Globus pallidus (tissue), 1 donor: ENCODE measurements at places on chromosomes 7 and 10.

GRCh38 chr7:106022193-106022821 lies 59.2 kb downstream of the CDHR3 start:
- no peak for DNase-seq

GRCh38 chr7:24820730-24821044 lies 63.4 kb upstream of the GSDME start:
- DNase-seq = no peak

DNA sequence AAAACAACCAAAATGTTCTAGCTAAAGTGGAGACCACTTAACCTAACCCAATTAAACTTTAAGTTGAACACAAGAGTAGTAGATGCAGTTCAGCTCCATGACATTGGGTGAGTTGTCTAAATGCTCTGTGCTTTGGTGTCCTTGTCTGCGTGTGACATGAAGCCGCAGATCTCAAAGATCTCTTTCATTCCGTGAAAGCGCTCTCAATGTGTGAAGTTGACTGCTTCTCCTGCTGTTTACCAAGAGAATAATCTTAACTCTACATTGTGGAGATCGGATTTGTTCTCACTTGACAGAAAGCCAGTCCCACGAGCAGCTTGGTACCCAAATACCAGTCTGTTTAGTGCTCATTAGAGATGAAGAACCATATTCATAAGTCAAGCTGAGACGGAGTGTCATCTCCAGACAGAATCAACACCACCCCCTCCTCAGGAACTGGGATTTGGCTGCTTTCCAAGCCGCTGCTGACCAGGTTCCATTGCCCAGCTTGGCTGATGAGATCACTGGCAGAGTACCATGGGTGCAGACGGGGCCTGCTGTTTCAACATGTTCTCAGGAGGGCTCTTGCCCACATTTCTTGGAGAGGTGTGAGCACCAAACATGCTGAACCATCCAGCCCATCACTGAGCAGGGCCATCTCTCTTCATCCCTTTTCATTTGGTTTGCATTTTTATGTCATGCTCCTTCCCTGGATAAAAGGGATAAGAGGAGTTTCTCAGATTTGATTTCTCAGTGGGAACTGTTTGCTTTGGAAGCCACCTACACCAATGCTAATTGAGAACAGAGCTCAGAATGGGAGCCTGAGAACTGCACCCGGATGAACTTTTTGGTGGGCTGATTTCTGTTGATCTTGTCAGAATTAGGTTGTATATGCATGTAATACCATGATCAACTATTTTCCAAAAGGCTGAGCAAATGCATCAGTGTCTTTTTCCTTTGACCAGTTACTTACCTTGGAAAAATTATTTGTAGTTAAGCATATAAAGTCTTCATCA lies 95.8 kb upstream of the AGBL3 start:
- peak; percentile 76 for DNase-seq

DNA sequence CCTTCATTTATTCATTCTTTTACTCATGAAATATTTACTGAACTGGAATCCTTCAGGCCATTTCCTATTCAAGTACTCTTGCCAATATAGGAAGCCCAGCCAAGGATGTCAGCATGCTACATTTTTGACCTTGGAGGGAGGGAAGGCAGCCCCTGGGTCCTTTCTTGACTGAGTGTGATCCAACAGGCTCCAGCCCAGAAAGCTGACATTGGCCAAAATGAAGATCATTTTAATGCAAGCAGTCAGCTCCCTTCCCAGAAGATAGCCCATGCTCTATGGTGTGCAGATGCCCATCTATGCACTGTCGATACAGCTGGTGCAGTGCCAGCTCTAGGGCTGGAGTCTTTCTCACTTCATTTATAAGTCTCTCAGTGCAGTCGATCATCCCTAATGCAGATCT lies 646.0 kb downstream of the KCNMA1 start:
- no peak for DNase-seq

- no peak for DNase-seq
Measured at GRCh38 chr10:33136781-33137180, 178.8 kb upstream of the ITGB1 start.

DNA sequence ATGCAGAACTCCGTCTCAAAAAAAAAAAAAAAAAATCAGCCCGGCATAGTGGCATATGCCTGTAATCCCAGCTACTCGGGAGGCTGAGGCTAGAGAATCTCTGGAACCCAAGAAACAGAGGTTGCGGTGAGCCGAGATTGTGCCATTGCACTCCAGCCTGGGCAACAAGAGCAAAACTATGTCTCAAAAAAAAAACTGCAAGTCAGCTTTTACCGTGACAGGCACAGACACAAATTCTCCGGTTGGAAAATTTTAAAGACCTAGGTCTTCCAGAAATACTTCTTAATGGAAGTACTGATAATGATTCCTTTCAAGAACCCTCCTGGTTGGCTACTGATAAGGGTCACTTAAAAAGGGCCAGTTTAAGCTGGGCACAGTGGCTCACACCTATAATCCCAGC lies 19.4 kb upstream of the ARPC1B start:
- no peak for DNase-seq

DNA sequence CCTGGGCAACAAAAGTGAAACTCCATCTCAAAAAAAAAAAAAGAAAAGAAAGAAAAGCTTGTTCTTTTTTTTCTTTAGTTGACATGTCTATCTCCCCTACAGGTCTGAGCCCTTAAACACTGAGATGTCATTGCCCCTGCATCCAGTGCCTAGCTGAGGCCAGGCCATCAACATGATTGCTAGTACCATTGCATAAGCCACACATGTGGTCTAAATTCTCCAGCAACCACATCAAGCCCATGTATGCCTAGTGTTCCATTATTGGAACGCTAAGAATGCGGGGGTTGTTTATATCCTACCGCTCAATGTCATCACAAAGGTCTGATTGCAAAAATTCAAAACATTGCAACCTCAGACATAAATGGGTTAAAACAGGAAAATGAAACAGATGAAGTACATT lies 62.7 kb downstream of the NPTX2 start:
- no peak for DNase-seq

DNA sequence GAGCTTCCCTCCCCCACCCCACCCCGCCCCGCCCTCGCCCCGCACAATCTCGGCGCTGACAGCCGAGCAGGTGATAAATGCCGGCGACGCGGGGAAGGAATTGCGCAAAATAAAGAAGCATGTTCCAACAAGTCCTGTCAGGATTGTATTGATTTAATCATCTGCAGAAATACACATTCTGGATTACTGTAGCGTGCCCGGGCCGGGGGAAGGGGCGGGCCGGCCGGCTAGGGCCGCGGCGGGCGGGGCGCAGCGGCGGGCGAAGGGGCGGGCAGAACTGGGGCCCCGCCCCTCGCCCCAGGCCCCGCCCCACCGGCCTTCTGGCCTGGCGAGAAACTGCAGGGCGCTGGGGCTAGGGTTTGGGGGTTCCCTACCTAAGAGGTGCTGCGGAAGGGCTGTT lies 88.9 kb upstream of the PAX2 start:
- no peak for DNase-seq

DNA sequence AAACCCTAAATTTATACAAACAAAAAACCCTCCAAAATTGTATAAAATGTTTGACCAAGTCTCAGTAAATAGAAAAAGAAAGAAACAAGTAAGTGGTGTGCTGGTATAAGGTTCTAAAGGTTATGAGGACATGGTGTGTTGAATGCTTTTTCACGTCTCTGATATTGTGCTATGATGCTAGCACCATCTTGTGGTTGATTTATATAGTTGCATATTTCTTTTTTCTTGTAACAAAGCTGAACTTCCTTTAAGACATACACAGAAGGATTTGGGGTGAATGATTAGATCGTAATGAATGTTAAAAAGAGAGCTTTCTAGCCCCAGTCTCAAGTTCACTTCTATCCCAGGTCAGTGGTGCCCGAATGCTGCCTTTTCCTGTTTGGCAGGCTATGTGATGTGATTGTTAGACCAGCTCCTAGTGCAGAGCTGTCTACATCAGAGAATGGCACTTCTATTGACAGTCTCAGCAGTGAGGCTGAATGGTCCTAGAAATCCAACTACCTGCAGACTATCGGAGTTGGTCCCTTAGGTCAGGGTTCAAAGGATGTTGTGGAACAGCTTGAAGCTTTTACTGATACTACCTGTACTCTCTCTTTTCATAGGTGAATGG lies 25.0 kb downstream of the VTI1A start:
- DNase-seq = peak; percentile 54

- no peak for DNase-seq
Measured at GRCh38 chr10:124002391-124003069, 90.9 kb downstream of the CHST15 start.

DNA sequence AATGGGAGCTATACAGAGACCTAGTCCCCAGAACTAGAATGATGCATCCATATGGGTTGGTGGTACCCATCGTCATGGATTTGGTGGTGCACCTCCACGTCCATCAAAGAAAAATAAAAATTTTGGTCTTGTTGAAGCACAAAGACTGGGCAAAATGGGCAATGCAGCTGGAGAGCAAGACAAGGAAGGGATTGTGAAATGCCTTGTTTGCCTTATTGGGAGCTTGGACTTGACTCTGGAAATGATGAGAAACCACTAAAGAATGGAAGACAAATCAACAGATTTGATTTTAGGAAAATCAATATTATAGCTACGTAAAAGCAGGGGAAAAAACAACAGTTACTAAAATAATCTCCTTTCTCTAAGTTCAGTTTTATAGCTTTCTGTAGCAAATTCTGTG lies 150.9 kb downstream of the CPED1 start:
- no peak for DNase-seq

GRCh38 chr10:47243791-47244190 lies 56.2 kb upstream of the GDF10 start:
- DNase-seq = no peak

DNA sequence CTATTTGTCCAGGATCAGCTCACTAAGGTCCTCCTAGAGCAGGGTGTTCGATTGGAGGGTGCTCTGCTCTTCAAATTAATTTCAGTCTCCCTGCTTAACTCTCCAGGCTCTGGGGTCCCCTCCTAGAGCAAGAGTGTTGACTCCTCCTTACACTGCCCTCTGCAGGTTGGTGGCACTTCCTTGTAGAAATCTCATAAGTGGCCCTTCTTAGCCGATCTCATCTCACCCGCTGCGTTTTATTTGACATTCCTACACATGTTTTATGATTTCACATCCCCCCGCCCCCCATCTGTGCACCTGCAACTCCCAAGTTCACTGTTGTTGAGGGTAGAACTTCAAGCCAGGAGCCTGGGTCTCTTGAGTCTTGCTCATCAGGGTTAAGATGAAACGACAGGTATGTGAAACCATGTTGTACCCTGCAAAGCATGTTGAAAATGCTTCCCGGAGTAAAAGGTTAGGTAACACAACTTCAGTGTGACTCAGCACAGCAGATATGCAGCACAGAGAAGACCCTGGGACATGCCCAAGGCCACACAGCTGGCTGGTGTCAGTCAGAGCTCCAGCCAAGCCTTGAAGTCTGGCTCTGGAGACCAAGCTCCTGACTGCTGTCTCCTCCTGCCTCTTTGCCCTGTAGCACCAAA lies 171.2 kb downstream of the PRKAG2 start:
- no peak for DNase-seq

DNA sequence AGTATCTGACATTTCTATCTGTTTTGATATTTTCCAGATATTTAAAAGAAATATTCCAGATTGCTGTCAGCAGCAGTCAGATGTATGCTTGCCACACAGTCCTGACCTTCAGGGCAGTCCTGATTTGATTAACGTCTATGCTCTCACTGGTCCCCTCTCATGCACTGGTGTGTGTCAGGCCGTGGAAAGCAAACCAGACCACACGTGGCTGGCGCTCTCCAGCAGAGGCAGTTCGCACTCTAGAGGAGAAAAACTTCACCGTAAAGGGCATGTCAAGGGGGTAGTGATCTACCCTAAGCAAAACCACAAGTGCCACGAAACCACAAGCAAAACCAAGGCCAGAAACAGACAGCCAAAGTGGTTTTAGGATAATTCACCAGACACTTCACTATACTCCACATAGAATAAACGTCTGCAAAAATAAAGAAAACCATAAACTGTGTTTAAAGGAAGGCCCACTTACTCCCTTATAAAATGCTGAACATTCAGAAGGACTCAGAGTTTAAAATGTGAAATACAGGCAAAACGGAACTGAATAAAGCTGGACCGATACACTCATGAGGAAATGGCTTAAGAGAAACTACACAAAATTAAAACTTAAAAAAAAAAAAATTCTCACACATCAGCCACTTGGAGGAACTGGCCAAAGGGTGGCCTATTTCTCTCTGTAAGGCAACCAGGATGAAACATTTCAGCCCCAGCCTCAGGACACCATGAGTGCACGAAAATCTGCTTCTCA lies 26.4 kb downstream of the PARP12 start:
- no peak for DNase-seq

DNA sequence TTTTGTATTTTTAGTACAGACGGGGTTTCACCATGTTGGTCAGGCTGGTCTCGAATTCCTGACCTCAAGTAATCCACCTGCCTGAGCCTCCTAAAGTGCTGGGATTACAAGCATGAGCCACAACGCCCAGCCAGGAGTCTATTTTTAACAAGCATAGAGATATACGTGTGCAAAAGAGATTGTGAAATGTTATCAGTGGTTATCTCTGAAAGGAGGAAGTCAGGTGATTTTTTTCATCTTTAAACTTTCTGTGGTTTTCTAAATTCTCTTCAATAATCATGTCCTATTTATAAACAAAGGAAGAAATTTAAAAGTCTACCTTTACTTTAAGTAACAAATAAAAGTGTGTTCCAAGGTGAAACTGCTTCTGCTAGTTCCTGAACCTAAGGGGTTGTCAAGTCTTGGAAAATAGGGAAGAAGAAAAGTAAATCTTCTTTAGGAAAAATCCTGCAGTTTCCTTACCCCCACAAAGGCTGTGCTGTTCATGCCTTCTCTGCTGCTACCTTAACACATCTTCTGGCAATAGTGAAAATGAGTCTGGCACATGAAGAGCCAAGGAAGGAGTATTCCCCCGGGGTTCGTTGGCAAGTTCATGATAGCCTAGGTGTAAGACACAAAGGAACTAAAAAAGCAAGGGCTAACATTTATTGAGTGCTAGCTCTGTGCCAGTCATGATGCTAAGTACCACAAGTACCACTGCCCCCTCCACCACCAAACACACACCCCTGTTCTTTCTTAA lies 51.1 kb downstream of the CYP26A1 start:
- DNase-seq = no peak

DNA sequence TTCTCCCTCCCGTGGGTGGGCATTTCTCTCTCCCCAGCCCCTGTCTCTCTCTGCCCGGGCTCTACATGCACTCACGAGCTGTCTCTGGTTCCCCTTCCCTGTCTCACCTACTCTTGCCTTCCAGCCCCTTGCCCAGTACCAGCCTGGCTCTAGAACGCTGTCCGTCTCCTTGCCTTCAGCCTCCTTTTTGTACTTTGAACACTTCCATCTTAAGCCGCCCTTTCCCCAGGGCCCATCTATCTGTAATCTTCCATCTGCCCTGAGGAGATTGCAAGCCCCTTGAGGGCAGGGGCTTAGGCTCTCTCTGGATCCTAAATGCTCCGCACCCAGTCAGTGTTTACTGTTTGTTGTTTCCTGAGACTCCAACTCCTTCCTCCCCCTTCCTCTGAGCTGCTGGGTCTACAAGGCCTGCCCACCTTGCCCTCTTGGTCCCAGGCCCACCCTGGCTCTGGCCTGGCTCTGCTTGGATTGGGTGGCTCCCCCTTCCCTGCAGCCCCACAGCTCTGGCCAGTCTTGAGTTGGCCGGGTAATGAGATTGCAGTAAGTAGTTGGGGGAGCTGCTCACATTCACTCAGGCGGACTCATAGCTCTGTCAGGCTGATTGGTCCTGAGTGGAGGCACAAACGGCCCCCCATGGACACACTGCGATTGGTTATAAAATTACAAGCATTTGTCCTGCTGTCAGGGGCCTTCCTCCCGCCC lies 28.3 kb downstream of the POLL start:
- no peak for DNase-seq
